ENCODE measurements at places on chromosomes 1 and 21.

DNA sequence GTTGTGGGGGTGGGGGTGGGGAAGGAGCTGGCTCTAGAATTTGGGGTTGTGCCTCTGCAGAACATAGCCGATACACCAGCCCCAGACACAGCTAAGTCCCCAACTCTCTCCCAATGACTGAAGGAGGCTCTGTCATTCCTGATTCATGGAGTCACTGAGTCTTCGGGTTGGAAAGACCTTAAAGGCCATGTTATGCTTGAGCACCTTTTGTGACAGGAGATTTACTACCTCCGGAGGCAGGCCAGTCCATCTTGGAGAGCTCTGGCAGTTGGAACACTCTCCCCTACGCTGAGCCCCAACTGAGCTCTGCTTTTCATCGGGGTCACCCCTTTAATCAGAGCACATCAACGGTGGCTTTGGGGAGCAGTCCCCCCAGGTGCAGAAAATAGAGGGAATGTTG lies 284.4 kb upstream of the GJB5 start:
- no peak for DNase-seq

DNA sequence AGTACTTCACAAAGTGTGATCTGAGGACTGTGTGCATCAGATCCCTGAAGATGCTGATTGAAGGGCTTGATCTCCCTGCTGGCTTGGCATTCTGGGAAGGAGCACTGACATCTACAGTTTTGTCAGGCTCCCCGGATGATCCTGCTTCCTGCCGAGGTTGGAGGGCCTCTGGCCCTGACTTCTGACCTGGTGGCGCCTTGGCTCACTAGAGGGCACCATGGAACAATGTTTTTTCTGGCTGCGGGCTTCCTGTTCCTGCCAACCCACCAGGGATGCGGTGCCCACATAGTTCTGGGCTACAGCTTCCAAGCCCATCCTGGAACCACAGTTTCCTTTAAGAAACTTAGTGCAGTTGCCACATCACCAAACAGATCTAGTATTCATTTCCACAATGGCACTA lies 38.8 kb upstream of the RASAL2 start:
- peak; percentile 46 for DNase-seq

GRCh38 chr1:95983831-95984230 lies 737.8 kb upstream of the PTBP2 start:
- DNase-seq = no peak

- DNase-seq = no peak
Observed at GRCh38 chr1:36323636-36324352, at the start of gene EVA1B. Gene EVA1B, minus strand, starts transcription at chr1:36323645. Its CDS starts 608 bp downstream, at chr1:36323037.

DNA sequence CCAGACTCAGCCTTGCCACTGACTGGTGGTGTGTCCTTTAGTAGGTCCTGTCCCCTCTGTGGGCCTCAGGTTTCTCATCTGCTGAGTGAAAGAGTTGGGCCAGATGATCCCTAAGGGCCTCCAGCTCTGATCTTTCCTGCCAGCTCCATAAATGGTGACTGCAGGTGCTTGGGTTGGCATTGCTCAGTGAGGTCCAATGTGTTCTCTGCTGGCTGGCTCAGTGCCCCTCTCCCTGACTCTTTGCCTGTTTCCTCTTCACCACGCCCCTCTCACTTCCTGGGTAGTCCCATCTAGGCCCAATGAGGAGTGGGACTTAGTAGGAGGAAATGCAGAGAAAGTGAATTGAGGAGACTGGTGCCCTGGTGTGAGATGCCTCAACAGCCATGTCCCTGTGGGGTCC lies 36.6 kb downstream of the UBE2T start:
- DNase-seq = no peak
